ENCODE measurements at places on chromosomes 3 and 15.

DNA sequence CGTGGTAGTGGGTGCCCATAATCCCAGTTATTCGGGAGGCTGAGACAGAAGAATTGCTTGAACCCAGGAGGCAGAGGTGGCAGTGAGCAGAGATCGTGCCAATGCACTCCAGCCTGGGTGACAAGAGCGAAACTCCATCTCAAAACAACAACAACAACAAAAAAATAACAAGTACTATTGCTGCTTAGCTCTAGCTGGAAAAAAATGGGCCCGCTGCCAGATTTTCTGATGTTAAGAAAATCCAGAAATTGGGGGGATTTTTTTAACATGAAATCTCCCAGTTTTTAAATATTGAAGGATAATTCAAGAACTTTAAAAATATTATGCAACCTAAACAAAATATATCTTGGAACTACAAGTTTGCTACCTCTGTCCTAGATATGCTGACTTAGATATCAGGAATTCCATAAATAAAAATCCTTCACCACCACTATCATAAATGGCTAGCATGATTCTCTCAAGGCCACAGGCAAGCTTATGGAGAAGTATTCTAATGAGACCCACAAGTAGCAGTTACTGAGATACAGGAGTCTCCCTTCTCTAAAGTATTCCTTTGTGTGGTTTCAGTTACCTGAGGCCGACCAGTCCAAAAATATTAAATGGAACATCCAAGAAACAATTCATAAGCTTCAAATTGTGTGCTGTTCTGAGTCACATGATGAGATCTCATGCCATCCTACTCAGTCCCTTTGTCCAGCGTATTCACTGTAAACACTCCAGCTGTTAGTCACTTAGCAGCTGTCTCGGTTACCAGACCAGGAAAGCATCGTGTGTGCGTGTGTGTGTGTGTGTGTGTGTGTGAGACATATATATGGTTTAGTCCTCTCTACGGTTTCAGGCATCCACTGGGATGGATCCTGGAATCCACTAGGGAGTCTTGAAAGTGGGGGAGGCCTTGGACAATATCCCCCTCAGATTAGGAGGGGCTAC, 277.2 kb downstream of the TBL1XR1 start:
- DNase-seq: no peak

DNA sequence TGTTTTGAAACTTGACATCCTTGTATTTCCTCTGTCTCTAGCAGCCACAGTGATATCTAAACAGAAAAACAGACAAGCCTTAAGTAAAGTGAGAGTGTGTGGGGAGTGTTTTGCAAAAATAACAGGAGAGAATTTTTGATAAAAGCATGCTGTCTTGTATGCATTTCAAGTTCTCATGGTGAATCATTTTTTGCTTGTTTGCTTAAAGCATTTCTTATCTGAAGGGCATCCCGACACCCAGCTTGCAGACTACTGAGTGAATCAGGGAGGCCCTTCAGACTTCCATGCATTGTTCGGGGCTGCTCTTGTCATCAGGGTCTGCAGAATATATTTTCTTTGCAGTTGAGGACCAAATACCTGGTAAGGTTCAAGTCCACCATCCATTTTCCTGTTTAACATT, 8.5 kb downstream of the CGNL1 start:
- DNase-seq: no peak

- DNase-seq: peak; percentile 78
Observed at GRCh38 chr3:26625187-26625586, 2.6 kb downstream of the LRRC3B start.

GRCh38 chr15:25554640-25555039, 115.8 kb upstream of the UBE3A start:
- no peak for DNase-seq

DNA sequence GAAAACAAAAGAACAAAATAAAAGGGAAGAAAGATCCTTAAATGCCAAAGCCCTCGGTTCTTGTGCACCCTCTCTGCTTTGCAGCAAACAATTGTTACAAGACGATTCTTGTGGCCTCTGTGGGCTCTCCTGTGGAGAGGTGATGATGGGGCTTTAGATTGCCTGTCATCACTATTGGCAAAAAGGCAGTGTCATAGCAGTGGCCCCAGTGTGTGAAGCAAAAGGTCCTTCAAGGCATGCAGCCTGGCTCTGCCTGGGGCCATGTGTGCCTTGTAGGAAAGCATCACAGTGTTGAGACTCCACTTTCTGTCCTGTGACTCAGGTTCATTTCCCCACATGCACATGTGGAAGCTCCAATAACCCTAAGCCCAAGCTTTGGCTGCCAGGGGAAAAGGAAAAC, 43.7 kb downstream of the POC1A start:
- no peak for DNase-seq

DNA sequence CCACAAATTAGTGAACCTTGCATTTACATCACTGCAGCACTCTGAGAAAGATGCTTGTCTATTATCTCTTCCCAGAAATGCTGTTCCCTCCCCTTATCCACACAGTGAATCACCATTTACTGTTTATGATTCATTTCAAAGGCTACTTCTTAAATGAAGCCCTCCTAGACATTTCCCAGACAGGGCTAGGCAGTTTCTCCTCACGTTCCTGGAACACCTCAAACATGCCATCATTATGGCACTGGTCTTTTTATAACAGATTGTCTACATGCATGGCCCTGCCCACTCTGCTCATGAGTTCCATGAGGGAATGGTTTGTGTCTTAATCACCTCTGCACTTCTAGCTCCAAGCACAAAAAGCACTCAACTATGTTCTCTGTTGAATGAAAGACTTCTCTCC, 32.2 kb upstream of the TM2D3 start:
- DNase-seq: no peak

All from cerebellar cortex (tissue), 1 donor.